ENCODE measurements at places on chromosomes 3 and 15. TPM values are rescaled to one million over a fixed set of nuclear protein-coding genes. Genes with fewer than 3 reads are reported as not detected.

Gene SEMA3F
- not detected for total RNA-seq

Gene KCNAB1
- not detected for total RNA-seq

Gene SPRED1
- total RNA-seq, result 1.2 TPM

Gene CNTN4
- total RNA-seq, result not detected

Gene SLC6A20
- not detected for total RNA-seq

Gene CLN6
- 69.1 TPM for total RNA-seq

Gene SLC28A1
- not detected for total RNA-seq

Gene ZDHHC23
- 4.3 TPM for total RNA-seq

Gene ILDR1
- not detected for total RNA-seq

Gene DNAH12
- 0.13 TPM for total RNA-seq

Gene KCNMB3
- total RNA-seq, result 0.71 TPM

Gene BFSP2
- not detected for total RNA-seq
